ENCODE measurements at places on chromosomes 7 and 10. TPM values are rescaled to one million over a fixed set of nuclear protein-coding genes. Genes with fewer than 3 reads are reported as not detected.

The TUBB8 gene
- polyA plus RNA-seq = 1.0 TPM

The RPEL1 gene
- polyA plus RNA-seq = 0.21 TPM

The EMX2 gene
- not detected for polyA plus RNA-seq

- no peak for DNase-seq
Measured at GRCh38 chr7:77245015-77245755, 45.6 kb upstream of the FGL2 start.

The CALU gene
- polyA plus RNA-seq = 136 TPM

DNA sequence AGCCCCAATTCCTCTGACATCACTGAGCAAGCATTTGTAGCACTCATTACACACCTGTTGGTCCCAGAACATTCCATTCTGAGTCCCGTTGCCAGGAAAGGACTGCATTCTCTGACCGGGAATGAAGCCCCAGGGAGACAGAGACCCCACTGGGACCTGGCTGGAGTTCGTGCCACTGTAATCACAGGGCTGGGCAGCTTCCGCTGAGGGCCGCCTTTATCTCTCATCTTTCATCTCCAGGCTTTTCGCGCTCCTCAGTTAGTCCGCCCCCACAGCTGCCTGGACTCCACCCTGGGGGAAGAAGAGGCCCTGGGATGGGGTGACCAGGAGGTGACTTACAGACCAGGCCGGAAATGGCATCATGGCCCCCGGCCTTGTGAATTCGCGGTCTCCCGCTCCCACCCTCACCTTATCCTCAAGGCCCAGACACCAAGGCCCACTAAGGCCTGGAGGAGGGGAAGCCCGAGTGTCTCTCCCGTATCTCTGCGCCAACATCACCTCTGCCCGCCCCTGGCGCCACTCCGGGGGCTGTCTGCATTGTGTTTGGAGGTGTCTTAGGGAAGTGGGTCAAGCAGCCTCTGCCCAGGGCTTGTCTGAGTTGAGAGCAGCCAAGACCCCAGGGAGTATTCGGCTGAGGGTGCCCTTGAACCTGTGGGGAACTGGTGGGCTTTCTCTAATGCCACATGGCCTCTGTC lies 75.4 kb downstream of the PROSER2 start:
- DNase-seq = no peak

DNA sequence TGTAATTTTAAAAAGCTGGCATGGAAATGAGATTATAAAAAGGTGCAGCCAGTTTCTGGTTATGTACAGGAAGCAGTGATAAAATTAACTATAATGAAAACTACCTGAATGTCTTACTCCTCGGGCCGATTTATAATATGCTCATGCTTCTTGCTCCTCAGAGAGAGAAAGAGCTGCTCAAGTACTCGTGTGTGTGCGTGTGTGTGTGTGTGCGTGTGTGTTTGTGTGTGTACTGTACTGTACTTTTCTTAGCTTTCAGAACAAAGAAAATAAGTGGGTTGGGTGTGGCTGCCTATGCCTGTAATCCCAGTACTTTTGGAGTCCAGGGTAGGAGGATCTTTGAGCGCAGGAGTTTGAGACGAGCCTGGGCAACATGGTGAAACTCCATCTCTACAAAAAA lies 96.6 kb upstream of the NMT2 start:
- DNase-seq = no peak

DNA sequence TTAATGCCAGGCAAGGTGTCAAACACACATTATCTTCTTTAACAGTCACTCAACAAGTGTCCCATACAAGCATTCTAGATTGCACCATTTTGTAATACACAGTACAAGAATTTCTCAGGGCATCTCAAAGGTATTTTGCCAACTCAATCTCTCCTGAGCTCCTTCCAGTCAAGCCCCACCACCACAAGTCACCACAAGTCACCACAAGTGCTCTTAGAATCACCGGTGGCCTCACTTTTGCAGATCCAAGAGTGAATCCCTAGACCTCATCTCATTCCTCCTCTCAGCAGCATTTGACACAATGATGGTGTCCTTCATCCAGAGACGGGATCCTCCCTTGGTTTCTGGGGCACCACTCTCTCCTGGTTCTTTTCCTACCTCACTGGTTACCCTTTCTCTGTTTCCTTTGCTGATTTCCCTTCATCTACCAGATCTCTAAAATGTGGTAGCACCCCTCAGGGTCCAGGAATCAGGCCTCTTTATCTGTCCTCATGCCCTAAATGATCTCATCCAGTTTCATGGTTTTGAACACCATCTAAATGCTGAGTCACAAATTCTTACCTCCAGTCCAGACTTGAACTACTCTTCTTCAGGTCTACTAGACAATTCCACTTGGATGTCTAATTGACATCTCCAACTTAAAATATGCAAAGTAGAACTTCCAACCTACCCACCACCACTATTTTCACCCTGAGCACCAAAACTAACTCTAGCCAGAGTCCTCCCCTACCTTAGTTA lies 26.9 kb downstream of the VPS41 start:
- DNase-seq = no peak

DNA sequence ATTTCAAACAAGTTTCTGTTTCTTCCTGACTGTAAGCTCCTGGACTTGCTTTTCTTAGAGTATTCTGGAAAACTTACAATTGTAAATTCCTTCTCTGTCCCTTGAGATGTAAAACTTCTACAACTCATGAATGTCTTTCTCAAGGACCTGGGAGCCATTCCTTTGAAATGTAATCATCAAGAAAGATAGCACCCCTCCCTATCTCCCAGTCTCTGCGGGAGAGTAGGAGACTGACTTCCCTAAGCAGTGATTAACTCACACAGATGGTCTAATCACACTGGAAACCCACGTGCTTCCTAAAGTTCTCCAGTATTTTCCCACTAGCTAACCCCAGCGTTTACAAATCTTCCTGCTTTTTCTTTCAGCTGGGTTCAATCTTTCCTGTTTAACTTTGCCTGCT lies 549.4 kb downstream of the SORCS1 start:
- DNase-seq = peak; percentile 57

- DNase-seq = peak; percentile 44
Measured at GRCh38 chr10:132175907-132176581, 10.7 kb upstream of the DPYSL4 start.

The WDR11 gene
- polyA plus RNA-seq = 19.7 TPM

DNA sequence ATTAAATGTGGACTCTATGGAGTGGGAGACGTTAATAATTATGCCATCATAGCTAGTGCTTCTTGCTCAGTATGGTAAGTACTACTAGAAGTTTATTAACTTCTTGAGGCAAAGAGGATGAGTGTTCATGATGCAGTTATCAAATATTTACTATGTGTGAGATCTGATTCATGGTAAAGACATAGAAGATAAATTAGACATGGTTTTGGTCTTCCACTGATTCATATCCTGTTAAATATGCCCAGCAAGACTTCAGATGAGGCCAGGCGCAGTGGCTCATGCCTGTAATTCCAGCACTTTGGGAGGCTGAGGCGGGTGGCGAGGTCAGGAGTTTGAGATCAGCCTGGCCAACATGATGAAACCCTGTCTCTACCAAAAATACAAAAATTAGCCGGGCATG lies 547.1 kb upstream of the ANKRD30A start:
- no peak for DNase-seq

The PLXNA4 gene
- polyA plus RNA-seq = 0.14 TPM

GRCh38 chr10:72034040-72034499 lies 54.3 kb downstream of the SPOCK2 start:
- DNase-seq = no peak

- peak; percentile 72 for DNase-seq
Measured at GRCh38 chr7:141511316-141511675, 39.9 kb upstream of the AGK start.

Data from GM23338 (cell line).